ENCODE measurements at places on chromosomes 12 and 14.

- no peak for DNase-seq
These were observed 3.7 kb downstream of the GLT8D2 start for GRCh38 chr12:104046306-104046705.

GRCh38 chr12:108629824-108630476 is 3.7 kb downstream of the SELPLG start:
- peak; percentile 67 for DNase-seq

GRCh38 chr12:56029166-56029519 is 8.3 kb downstream of the IKZF4 start:
- DNase-seq: no peak

- no peak for DNase-seq
These were observed 13.8 kb upstream of the COL2A1 start for GRCh38 chr12:48017921-48018617.

- no peak for DNase-seq
These were observed 239.2 kb downstream of the SPTSSA start for GRCh38 chr14:34222867-34223266.

GRCh38 chr12:77941401-77941800 is 110.7 kb downstream of the NAV3 start:
- DNase-seq: no peak

- DNase-seq: no peak
These were observed 21.9 kb downstream of the HIP1R start for GRCh38 chr12:122856999-122857671.

- no peak for DNase-seq
These were observed 10.5 kb downstream of the NTF3 start for GRCh38 chr12:5442251-5443006.

DNA sequence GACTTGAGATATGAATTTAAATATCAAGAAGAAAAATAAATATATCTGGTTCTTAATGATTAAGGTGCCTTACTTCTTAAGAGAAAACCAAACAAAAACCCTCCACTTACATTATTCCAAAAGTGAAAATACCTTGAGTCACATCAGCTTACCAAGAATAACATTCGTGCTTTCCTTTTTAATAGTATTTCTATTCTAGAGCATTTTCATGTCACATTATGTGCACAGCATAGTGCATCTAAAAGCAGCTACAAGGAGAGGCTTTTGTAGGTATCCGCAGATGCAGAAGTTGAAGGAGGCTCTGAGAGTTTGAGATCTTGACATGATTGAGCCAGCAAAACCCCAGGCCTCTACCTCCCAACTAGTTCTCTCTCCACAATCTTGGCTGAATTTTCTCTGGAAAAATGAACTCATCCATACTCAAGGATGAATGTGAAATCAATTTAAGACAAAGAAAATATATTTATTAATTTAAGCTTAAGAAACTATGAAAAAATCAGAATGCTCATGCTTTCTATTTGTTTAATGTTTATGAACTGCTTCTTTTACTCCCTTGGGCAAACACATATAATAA is 275.0 kb downstream of the AKAP6 start:
- no peak for DNase-seq

GRCh38 chr14:72535485-72535884 is 358.4 kb downstream of the DPF3 start:
- DNase-seq: no peak

DNA sequence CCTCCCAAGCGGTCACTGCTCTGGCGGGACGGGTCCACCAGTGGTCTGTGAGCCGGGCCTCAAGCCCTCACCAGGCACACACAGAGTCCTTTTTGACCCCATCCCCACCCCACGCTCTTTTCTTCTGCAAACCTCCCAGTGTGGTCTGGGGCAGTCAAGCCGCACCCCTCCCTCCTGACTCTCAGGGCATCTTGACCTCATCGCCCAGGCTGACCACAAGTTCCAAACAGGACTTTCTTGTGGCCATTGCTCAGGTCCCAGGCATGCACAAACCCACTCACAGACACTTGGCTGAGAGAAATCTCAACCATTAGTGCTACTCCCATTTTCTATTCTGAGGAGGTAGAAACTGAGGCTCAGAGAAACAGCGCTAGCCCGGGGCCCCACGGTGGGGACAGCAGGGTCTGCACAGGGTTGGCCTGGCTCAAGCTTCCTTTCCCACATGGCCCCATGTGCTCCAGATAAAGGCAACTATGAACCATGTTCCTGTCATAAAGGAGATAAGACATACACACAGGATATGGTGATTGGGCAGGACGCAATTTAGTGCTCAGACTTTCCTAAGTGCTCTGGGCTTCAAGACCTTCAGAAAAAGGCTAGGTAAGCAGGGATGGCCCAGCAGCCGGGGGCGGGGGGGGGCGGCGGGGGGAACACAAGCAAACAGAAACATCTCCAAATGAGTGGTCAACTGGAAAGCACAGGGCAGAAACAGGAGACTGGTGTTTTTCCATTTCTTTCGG is 69.6 kb downstream of the ITPK1 start:
- DNase-seq: no peak

GRCh38 chr12:132686825-132687210 is 324 bp downstream of the POLE start:
- no peak for DNase-seq

DNA sequence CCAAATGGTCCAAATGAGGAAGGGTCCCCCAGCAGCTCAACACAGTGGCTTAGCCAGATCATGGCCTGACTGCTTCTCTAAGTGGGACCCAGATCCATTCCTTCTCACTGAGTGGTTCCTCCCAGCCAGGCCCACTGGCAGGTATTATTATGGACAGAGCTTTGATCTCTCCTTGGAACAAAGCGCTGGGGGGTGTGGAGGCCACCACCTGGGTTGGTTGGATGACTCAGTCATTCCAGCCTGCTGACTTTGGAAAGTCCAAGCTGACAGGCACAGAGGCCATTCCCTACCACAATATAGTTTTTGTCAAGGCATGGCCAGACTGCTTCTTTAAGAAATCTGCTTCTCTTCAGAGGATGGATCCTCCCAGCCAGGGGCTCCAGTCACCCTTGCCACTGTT is 341.1 kb downstream of the BTG1 start:
- DNase-seq: no peak

- DNase-seq: no peak
These were observed 54.9 kb downstream of the TRMT5 start for GRCh38 chr14:60926002-60926401.

DNA sequence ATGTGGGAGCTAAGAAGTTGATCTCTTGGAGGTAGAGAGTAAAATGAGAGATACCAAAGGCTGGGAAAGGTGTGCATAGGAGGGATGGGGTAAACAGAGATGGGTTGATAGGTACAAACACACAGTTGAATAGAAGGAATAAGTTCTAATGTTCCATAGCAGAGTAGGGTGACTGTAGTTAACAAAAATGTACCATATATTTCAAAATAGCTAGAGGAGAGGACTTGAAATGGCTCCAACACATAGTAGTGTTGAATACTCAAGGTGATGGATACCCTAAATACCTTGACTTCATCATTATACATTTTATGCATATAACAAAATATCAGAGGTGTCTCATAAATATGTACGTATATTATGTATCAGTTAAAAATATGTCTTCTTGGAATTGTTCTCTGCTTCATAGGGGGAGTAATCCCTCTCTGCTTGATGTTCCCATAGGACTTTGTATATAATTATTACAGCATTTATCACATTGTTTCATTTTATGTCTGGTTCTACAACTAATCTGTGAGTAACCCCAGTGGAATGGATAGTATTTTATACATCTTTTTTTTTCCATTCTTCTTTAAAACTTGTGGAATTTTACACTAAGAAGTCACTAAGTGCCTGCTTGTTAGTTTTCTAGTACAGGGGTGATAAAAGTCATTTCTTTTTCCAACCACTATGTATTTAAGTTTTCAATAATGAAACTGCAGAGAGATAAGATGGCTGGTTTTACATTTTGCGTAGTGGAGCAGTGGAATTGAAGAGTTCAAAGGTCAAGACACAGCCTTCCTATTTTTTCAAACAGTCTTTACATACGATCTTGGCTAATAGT is 1940.0 kb upstream of the SEL1L start:
- DNase-seq: no peak
